NCI-H460 (cell line): ENCODE measurements at places on chromosomes 12 and 14.

DNA sequence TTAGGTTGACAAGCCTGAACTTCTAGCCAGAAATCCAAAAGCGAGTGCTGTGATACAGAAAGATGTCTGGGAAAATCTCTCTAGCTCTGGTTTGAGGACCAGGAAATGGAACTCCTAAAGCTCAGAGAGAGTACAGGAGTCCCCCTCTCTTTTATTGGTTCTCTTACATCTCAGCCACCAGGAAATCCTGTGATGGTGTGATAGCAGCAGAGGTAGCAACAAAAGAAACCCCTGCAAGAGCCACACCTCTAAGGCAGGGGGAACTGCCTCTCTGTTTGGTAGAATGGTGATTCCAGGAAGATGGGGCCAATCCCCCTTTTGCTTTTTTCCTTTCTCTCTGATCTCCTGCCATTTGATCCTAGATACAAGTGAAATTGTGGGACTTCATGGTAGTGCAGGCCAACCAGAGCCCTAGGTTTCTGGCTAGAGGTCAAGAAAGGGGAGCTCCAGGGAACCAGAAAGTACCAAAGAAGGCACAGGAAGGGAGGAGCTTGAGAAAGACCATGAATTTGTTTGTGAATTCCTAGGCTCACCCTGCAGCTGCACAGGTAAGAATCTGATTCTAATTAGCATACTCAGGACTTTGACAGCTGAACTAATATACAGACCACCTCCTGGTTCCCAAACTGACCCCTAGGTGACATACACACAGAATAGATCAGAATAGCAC, 88.5 kb downstream of the PAPLN start:
- DNase-seq = no peak

DNA sequence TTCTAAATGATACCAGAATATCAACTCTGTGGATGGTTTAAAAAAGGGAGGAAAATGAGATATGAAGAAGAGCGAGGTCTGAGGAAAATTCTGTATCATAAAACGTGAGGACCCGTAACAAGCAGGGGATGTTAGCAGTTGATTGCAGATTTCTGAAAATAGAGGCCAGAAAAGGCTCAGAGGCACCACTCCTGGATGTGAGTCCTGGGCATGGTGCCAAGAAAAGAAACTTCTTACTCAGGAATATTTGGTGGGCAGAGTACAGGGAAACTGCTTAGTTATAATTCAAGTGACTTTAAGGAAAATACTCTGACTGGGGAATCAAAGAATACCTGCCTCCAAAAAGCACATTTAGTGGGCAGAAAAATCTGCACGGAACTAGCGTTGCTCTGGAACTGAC, 85.5 kb downstream of the PRICKLE1 start:
- DNase-seq = no peak

DNA sequence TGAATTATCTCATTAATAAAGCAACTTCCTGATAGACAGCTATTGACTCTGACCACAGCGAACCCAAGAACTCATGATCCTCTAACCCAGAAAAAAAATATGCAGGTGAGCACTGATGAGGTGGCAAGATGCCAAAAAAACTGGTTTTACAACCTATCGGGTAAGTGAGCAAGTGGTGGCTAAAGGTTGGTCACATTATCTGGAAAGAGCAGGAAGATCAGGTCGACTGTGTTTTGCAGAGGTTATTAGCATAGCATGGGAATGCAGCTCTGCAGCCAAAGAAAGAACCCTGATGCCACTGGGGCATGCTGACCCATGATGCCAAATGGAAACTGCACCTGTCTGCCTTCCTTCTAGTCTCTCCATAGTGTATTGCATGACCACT, 23.5 kb downstream of the BHLHE41 start:
- no peak for DNase-seq

DNA sequence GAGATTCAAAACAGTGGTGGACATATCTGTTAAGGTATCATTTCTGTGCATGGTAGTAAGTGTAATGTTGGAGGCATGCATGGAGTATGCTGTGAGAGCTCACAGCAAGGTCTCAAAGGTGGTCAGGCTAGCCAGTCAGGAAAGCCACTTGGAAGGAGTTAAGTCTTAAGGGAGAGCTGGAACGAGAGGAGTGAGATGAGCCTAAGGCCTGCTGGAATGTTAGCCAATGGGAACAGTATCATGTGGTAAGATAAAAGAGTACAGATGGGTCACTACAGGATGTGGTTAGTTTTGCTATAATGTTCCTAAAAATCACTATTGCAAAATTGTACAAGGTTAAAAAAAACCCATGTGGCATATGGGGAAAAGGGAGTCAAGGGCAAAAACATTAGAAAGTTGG, 311.7 kb upstream of the E2F7 start:
- DNase-seq = no peak

DNA sequence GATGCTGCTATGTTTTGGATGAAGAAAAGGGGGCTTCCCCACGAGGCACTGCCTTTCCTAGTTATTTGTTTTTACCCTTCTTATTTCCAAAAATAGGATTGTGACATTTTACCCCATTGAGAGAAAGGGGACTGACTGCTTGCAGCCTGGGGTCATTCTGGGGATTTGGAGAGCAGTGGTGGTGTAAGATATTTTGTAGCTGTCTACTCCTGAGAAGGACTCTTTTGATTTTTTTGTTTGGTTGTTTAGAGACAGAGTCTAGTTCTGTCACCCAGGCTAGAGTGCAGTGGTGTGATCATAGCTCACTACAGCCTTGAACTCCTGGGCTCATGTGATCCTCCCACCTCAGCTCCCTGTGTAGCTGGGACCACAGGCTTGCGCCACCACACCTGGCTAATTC, 78.9 kb downstream of the FOXN4 start:
- DNase-seq = no peak
